ENCODE measurements at places on chromosomes 3 and 15. TPM values are rescaled to one million over a fixed set of nuclear protein-coding genes. Genes with fewer than 3 reads are reported as not detected.

The FOXB1 gene
- not detected for total RNA-seq

The SLC51B gene
- not detected for total RNA-seq

The NEO1 gene
- 27.3 TPM for total RNA-seq

The SLC9C1 gene
- under 0.01 TPM for total RNA-seq

The SPESP1 gene
- 5.4 TPM for total RNA-seq

The CYP8B1 gene
- total RNA-seq = not detected

The CPNE9 gene
- not detected for total RNA-seq

The TGM4 gene
- total RNA-seq = not detected

The AMIGO3 gene
- 0.32 TPM for total RNA-seq

The TMEM158 gene
- total RNA-seq = 0.65 TPM

The ITIH1 gene
- not detected for total RNA-seq

The EPHA3 gene
- total RNA-seq = 0.26 TPM

The SH3GL3 gene
- 0.65 TPM for total RNA-seq

The ACOX2 gene
- 3.2 TPM for total RNA-seq

The SPINK8 gene
- total RNA-seq = not detected
